ENCODE measurements at places on chromosomes 16 and 17. TPM values are rescaled to one million over a fixed set of nuclear protein-coding genes. Genes with fewer than 3 reads are reported as not detected.

PDXDC1 gene
- total RNA-seq, result 59.2 TPM

ABCC1 gene
- 49.8 TPM for total RNA-seq

KRT40 gene
- not detected for total RNA-seq

KRTAP2-1 gene
- not detected for total RNA-seq

GPT2 gene
- total RNA-seq, result 17.4 TPM

GRCh38 chr17:67050471-67051154, 6.3 kb downstream of the CACNG1 start:
- no peaks in the 10 kb centered on the region for H3K4me1 ChIP-seq
- H3K36me3 ChIP-seq, result peaks cover 5% of the 10 kb centered on the region
- no peaks in the 10 kb centered on the region for H3K27me3 ChIP-seq
- DNase-seq, result no peak
- no peak overlapping the region for H3K4me3 ChIP-seq
- no peak overlapping the region for H3K27ac ChIP-seq

DNA sequence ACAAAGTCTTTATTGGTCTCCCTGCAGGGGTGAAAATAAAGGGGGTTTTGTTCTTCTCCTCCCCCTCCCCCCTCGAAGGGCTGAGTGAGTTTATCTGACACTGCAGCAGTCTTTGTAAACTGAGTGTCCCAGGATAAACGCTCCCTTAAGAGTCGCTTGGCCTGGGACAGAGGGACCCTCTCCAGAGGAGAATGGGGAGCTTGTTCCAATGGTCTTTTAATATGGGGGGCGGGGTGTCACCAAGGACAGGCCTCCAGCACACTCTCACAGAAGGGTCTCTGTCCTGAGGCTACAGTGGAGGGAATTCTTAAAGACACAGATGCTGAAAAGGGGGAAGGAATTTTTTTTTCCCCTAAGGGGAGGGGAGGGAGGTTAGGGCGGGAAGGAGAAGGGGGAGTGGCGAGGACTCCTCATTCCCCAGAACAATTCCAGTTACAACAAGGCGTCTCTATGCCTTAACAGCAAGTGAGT, 455.5 kb downstream of the SOX9 start:
- no peak overlapping the region for H3K4me3 ChIP-seq
- no peaks in the 10 kb centered on the region for H3K4me1 ChIP-seq
- peaks cover 24% of the 10 kb centered on the region for H3K27me3 ChIP-seq
- H3K36me3 ChIP-seq, result no peaks in the 10 kb centered on the region
- DNase-seq, result no peak
- no peak overlapping the region for H3K27ac ChIP-seq

- peaks cover 3% of the 10 kb centered on the region for H3K27me3 ChIP-seq
- H3K4me1 ChIP-seq, result no peaks in the 10 kb centered on the region
- no peak overlapping the region for H3K27ac ChIP-seq
- H3K4me3 ChIP-seq, result no peak overlapping the region
Measured at GRCh38 chr17:72566671-72567484, 446.1 kb downstream of the SOX9 start.

DNA sequence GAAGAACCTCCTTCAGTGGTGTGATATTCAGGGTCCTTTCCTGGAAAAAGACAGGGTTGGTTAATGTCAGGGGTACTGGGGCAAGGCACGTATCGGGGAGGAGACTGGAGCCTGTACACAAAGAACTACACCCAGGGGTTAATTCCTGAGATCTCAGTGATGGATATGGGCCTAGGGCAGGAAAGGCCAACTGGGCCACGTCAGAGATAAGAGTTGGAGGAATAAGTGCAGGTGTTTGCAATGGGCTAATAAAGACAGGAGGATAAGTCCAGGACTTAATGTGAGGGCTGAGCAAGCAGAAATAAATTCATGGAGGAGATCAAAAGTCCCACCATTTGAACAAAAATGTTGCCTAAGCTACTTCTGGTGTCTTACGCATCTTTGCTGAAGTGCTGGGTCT, 10.4 kb upstream of the HERPUD1 start:
- peaks cover 62% of the 10 kb centered on the region for H3K4me1 ChIP-seq
- H3K27ac ChIP-seq, result no peak overlapping the region
- H3K36me3 ChIP-seq, result no peaks in the 10 kb centered on the region
- no peak overlapping the region for H3K4me3 ChIP-seq
- H3K27me3 ChIP-seq, result no peaks in the 10 kb centered on the region

DNA sequence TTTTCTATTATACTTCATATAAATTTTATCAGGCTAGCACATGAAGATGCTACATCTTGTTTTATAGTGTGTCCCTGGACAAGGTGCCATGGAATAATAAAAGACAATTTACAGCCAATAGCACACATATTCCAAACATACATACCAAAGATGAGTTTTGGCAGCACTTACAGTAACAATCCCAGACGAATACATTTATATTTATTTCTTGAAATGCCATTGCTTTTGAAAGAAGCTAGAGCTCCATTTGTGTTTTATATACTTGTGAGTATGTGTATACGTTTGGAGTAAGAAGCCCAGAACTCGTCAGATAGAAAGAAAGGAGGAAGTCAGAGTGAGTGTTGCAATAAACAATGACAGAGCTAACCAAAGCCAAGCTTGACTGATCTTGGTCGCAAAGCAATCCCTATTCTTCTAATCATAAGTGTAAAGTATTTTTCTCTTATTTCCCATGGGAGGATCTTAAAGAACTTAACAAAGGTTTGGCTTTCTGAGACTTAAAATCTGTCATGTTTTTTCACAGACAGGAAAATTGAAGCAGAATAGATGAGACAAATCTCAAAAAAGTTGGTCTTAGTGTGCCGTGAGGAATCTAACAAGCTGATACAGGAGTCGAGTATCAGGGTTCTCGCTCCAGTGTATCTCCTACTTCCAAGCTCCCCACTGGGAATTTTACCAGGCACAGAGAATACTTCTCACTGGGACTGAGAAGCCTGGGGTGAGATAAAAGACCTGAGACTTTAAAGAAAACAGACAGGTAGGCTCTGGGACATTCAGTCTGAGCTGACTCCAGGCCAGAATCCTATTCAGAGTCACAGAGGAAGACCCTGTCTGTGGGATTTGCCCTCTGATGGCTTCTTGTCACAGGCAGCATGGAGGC, 175.4 kb downstream of the AATF start:
- H3K4me1 ChIP-seq, result peaks cover 10% of the 10 kb centered on the region
- no peak overlapping the region for H3K4me3 ChIP-seq
- H3K27ac ChIP-seq, result no peak overlapping the region
- H3K27me3 ChIP-seq, result no peaks in the 10 kb centered on the region
- no peak for DNase-seq

DNA sequence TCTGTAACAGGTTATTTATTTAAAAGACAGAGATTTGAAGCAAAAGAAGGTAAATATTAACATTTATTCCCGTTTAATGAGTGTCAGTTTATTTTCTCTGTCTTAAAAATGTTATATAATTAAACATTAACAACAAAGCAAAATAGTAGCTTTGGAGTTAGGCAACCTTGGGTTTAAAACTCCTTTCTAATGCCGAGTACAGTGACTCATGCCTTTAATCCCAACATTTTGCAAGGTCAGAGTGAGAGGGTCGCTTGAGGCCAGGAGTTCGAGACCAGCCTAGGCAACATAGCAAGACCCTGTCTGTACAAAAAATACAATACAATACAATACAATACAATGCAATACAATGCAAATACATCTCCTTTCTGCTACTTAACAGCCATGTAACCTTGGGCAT, 128.7 kb downstream of the CHD9 start:
- no peak overlapping the region for H3K4me3 ChIP-seq

DNA sequence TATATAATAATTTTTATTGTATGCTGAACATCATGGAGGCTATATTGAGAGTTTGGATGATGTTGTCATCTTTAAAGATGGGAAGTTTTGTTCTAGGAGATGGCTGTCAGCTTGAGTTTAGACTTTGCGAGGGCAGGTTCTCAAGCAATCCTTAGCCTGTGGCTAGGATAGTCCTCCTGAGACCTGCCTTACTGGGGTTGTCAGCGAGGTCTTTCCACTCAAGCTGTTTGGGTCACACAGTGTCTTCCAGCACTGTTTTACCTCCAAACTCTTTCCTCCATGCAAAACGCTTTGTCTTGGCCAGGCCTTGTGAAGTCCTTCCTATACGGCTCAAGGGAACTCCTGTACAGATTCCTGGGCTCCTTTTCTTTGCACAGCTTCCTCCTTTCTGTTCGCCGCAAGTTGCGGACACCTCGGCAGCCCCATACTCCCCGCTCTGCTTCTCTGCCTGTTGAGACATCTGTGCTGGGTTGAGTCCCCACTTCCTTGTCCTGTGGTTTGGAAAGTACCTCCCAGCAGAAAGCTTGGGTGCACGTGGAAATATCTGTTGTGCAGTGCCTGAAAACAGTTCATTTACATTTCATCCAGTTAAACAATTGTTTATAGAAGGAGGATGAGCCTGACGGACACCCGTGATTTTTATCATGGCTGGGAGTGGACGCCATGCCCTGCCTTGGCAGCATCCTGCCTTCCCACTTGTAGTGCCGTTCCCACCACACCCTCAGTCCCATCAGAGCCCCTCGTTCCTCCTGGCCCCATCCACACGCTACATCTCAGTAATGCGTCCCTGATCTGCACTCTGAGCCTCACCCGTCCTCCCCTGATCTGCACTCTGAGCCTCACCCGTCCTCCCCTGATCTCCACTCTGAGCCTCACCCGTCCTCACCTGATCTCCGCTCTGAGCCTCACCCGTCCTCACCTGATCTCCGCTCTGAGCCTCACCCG, 55.0 kb upstream of the CBFA2T3 start:
- DNase-seq, result peak; percentile 57
- H3K4me1 ChIP-seq, result peaks cover 27% of the 10 kb centered on the region
- peak overlapping the region; percentile 84 for H3K27ac ChIP-seq
- H3K36me3 ChIP-seq, result no peaks in the 10 kb centered on the region
- H3K27me3 ChIP-seq, result peaks cover 7% of the 10 kb centered on the region

GRCh38 chr17:32317353-32317752, 24.6 kb downstream of the C17orf75 start:
- H3K36me3 ChIP-seq, result no peaks in the 10 kb centered on the region
- H3K27me3 ChIP-seq, result no peaks in the 10 kb centered on the region
- DNase-seq, result no peak
- H3K4me3 ChIP-seq, result no peak overlapping the region
- no peak overlapping the region for H3K27ac ChIP-seq

DNA sequence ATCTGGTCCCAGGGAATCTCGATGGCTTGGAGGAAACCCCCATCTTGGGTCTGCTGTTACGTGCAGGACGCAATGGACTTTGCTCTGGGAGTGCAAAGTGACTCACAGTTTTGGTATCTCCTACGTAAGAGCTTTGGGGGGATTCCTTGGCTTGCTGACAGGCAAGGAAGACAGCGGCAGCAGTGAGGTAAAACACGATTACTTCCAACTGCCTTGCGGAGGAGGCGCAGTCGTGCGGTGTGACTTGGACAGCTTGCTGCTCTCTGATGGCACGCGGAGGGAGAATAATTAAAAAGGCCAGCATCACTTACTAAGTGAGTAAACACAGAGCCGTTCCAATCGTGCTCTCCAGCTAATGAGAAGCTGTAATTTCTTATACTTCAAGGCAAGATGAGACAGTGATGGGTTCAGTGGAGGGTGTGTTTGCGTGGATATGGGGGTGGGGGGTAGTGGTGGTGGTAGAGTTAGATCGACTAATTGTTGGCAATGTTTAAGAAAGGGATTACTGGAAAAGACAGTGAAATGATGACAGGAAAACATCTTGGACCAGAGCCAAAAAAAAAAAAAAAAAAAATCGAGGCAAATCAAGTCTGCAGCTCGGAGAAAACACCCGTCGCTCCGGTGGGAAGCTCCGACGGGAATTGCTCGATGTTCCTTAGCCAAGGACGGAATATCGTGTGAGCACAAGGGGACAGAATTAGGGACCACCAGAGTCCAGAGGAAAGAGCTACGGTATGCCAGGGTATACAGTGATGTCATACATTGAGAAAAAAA, 184.8 kb upstream of the ZFHX3 start:
- no peaks in the 10 kb centered on the region for H3K27me3 ChIP-seq
- DNase-seq, result no peak
- H3K4me1 ChIP-seq, result no peaks in the 10 kb centered on the region
- no peak overlapping the region for H3K4me3 ChIP-seq

GRCh38 chr16:9151597-9151996, 60.2 kb downstream of the HAPSTR1 start:
- no peak overlapping the region for H3K27ac ChIP-seq
- H3K27me3 ChIP-seq, result peaks cover 16% of the 10 kb centered on the region
- no peaks in the 10 kb centered on the region for H3K36me3 ChIP-seq
- no peak overlapping the region for H3K4me3 ChIP-seq
- no peak for DNase-seq

DNA sequence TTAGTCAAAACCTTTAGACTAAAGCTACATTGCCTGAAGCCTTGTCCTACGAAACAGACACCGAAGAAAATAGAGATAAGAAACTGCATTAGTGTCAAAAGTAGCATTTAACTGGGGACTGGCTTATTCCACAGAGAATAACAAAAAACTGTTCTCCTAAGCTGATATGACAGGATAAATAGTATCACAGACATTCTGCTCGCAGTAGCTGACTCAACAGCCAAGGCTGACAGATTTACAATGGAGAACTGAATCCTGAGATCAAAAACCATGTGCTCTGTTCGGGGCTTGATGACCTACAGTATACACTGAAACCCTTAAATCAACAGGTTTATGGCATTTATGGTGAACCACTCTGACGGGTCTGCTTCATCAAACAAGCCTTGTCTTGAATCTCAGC, 25.5 kb downstream of the ADAMTS18 start:
- H3K4me3 ChIP-seq, result no peak overlapping the region
- no peaks in the 10 kb centered on the region for H3K36me3 ChIP-seq
- no peak overlapping the region for H3K27ac ChIP-seq
- no peaks in the 10 kb centered on the region for H3K4me1 ChIP-seq
- H3K27me3 ChIP-seq, result peaks cover 4% of the 10 kb centered on the region

- no peak for DNase-seq
- H3K4me1 ChIP-seq, result peaks cover 2% of the 10 kb centered on the region
- H3K27me3 ChIP-seq, result peaks cover 16% of the 10 kb centered on the region
- no peak overlapping the region for H3K4me3 ChIP-seq
Measured at GRCh38 chr16:12646490-12647274, 157.0 kb downstream of the CPPED1 start.

- no peak for DNase-seq
- H3K27ac ChIP-seq, result no peak overlapping the region
- no peaks in the 10 kb centered on the region for H3K27me3 ChIP-seq
- no peak overlapping the region for H3K4me3 ChIP-seq
- H3K36me3 ChIP-seq, result no peaks in the 10 kb centered on the region
Measured at GRCh38 chr17:6521586-6521985, 34.8 kb downstream of the PITPNM3 start.

DNA sequence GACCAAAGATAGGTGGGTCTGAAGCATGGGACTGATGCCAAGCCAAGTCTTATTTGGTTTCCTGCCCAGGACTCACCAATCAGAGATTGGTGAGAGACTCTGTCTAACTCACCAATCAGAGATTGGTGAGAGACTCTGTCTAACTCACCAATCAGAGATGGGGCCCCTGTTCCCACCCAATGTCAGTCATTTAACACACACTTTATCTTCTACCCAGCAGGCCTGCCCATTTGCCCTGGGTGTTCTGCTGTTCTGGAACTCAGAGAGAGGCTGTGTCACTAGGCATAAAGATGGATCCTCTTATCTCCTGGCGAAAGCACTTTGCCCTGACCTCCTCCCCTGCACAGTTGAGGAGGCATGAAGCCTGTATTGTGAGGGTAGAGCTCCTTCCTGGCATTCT, 5.4 kb upstream of the RHOT1 start:
- no peak for DNase-seq
- no peak overlapping the region for H3K27ac ChIP-seq
- H3K4me1 ChIP-seq, result peaks cover 11% of the 10 kb centered on the region
- H3K36me3 ChIP-seq, result no peaks in the 10 kb centered on the region
- no peak overlapping the region for H3K4me3 ChIP-seq

GRCh38 chr16:78675312-78675711, 575.9 kb downstream of the WWOX start:
- H3K27ac ChIP-seq, result no peak overlapping the region
- DNase-seq, result no peak
- no peak overlapping the region for H3K4me3 ChIP-seq
- H3K36me3 ChIP-seq, result no peaks in the 10 kb centered on the region

GRCh38 chr16:4306470-4307214, 9.2 kb upstream of the GLIS2 start:
- H3K27me3 ChIP-seq, result no peaks in the 10 kb centered on the region
- H3K4me1 ChIP-seq, result peaks cover 25% of the 10 kb centered on the region
- H3K4me3 ChIP-seq, result peak overlapping the region; percentile 91
- DNase-seq, result no peak

All from activated B cell treated with CpG ODN at 0.5 μM for 24 hours (primary cell).